AG04449 (cell line): ENCODE measurements at places on chromosomes 4 and X.

DNA sequence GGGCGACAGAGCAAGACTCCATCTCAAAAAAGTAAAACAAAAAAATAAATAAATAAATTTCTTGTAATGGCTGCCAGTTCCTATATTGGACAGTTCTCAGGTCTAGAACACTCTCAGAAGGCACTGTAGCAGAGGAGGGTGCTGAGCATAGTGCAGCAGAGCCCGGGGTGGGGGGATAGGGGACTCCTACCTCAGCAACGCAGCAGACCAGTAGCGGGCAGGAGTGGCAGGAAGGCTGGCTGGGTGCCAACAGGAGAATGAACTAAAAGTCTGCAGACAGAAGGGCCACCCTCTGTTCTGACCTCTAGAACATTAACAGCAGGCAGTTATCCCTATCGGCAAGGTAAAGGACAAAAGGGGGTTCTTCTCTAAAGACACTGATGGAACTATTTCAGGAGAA is 20.2 kb downstream of the PDK3 start:
- DNase-seq: no peak

- no peak for DNase-seq
Measured at GRCh38 chrX:78307665-78308064, 19.7 kb downstream of the CYSLTR1 start.

DNA sequence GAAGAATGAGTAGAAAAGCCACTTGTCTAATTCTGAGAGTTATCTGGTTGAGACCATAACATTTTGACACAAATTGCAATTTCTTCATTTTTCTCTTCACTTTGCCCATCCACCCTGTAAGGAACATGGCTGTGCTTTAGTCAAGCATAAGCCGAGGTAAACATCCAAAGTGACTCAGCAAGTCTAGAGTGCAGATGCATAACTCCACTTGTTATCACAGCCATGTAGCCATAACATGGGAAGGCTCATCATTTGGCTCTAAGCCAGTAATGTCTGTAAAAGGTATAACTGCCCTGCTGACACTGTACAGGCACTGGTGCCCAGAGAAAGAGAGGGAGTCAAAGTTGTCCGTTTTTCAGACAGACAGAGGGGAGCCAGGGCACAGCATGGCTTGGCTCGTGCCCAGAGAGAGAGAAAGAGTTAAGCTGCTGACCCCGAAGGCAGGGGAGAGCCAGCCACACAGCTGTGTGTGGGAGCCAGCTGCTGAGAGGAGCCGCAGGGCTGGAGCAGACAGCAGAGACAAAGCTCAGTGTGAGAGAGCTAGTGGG is 76.9 kb upstream of the EXOC1L start:
- DNase-seq: no peak

DNA sequence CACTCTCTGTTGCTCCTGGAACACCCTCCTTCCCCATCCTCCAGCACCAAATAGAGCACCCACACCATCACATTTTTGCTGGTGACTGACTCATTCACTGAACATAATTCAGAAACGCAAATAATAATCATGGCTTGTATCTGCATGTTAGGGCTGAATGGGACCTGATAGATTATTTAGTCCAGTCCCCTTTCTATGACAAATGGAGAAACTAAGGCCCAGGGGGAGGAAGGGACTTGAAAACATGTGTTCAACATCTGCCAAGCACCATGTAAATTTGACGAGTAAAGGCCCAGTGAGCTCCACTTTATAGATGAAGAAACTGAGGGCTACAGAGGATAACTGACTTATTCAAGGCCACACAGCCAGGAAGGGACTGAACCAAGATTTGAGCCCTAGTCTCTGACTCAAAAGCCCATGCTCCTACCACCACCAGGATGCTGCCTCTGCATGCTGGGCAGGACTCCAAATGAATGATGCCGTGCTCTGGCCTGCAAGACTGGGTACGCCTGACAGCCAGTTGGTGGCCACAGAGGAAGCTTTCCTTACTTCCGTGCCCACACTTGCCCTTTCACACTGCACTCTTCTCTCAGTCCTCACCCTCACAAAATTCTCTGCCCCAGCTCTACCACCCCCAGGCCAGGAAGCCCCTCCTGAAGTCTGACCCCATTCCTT is 133.3 kb upstream of the PJA1 start:
- no peak for DNase-seq

DNA sequence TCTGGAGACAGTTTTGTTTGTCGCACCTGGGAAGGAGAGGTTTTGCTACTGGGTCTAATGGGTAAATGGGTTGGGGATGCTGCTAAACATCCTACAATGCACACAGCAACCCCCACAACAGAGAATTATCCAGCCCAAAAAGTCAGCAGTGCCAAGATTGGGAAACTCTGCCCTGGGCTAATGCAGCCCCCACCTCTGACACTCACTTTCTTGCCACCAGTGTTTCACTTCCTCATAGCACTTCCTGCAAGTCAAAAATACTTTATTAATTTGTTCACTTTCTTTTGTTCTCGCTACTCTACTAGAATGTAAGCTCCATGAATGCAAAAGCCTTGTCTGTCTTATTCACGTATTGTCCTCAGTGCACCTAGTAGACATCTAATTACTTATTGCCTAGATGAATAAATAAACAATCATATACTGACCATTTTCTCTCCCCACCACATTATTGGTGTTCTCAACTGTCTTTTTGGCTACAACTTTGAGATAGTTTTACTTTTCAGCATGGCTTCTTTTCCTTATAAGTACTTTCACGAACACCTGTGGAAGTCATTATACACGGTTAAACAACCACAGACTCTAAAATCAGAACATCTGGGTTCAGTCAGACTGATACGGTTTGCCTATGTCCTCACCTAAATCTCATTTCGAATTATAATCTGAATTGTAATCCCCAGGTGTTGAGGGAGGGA is 82.0 kb upstream of the PITX2 start:
- DNase-seq: no peak

GRCh38 chrX:70445951-70446350 is 1.3 kb downstream of the DLG3 start:
- no peak for DNase-seq

DNA sequence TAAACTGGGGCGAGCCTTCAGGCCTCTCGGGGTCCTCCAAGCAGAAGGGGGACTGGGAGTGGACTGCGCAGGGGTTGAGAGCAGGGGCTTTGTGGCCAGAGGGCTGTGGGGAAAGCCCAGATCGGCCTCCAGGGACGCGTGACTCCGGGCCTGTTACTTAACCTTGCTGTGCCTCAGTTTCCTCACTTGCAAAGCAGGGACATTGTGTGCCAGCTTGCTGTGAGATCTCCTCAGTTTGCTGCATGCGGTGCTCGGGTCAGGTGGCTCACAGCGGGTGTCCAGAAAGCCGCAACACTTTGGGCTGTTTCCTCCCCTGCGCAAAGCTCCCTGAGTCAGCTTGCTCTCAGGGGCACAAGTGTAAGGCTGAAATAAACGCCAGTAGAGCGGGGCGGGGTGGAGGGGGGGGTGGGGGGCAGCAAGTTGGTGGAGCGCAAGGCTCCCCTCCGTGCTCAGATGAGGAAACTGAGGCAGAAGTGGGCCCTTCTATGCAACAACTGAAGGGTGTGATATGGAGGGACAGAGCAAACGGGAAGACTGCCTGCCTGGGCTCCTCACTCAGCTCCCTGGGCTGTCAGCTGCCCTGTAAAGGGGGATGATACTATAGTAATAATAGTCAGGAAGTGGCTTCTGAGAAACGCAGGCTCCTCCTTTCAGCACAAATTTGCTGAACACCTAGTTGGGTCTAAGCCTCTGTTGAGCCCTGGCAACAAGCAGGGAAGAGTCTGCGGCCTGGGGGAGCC is 101.0 kb downstream of the HMX1 start:
- DNase-seq: no peak

GRCh38 chrX:50372966-50373365 is 97.7 kb downstream of the DGKK start:
- no peak for DNase-seq

DNA sequence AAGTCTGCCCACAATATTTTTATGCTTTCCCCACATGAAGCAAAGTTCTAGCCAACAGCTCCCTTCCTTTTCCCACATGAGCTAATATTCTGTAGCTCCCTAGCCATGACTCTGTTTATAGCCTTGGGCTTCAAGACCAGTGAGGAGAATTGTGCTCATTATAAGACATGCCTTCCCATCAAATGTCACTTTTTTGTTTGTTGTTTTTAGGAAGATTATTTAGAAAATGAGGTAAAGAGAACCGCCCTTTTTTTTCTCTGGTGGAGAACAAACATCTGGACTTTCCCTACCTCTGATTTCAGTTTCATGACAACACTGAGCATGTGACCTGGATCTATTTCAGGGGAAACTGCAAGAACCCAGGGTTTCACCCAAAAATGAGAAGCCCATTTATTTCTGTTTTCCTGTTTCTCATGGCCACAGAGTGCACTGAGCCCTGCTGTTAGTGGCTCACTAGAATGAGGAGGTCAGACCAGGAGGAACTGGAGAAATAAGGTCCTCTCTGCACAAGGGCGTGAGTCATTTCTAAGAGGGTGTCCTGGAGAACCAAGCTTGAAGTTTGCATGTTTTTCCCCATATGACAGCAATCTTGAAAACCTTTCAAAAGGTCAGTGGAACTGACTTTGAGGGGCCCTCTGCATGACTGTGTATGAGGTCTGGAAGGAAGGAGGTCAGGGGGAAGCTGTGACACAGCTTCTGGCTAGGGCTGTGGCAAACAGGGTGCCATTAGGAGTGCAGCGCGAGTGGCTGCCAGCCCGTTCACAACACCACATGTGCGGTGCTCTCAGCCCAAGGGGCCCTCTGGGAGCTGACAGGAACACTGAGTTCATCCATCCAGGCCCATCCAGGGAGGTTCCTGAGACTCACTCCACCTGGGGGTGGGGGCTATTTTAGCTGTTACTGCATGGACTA is 55.2 kb downstream of the CHST7 start:
- DNase-seq: no peak

DNA sequence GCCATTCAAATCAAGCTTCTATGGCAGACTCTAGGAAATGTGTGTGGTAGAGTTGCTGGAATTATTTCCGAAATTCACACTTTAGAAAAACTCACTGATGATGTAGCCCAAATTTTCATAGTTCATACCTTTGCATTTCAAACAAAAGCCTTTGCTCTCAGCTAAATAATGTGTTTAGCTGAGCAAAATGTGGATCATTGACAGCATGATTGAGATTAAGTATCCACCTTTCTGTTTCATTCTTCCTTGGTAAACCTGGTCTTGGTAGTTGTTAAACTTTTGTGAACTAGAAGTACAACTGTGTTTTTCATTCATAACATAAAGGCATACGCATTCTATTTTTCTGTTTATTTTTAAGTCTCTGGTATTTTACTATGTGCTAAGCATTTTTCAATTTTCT is 7.2 kb downstream of the PCDH7 start:
- no peak for DNase-seq

DNA sequence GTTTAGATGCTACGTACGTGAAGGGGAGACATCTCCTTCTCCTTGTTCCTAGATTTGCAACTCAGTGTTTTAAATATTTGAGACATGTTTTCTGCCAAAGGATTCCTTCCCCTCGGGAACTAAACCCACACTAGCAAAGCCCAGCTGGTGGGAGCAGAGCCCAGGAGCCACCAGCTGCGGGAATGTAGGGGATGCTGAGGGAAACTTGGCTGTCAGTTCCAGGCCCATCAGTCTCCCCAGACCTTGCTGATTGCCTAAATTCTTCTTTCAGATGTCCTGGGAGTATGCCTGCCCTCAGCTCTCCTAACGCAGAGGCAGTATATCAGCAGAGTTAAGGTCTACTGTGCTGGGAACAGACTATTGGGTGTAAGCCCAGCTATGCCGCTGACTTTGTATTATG is 630.0 kb upstream of the TENM3 start:
- no peak for DNase-seq

DNA sequence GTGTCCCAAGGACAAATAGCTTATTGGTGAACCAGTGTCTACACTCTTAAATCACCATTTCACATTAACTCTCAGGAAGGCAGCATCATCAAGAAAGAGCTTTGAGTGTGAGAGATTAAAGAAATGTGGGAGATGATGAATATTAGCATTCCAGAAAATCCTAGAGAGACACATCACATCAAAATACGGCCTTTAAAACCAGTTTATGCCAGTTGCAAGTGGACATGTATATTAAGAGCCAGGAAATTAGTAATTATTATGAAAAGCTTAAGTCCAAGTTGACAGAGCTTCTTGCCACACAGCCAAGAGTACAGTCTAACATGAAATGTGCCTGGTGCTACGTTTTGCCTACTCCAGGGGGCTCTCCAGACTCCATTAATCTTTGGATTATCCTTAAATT is 503.0 kb upstream of the BOD1L1 start:
- DNase-seq: peak; percentile 51

- no peak for DNase-seq
Measured at GRCh38 chr4:8849266-8850073, 22.2 kb downstream of the HMX1 start.

- DNase-seq: no peak
Measured at GRCh38 chr4:110959041-110959643, 336.3 kb upstream of the PITX2 start.

DNA sequence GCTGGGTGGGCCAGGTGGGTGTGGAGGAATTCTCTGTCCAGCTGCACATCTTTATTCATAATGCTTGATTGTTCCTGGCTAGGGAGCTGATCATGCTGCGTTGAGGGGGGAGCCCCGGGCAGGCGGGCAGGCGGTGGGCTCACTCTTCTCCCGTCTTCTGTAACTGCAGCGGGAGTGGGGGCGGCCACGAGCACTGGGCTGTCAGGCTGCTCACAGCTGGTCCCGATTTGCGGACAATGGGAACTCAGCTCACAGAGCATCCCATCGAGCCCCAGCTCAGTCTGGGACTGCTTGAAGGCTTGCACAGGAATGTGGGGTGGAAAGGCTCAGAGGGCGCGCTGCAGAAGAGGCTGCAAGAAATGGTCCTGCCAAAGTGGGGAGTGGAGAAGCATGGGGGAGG is 63.8 kb downstream of the EFNB1 start:
- no peak for DNase-seq

GRCh38 chr4:120331486-120332370 is 265.1 kb upstream of the MAD2L1 start:
- no peak for DNase-seq
